Ovary (tissue), 10 donors: ENCODE measurements at places on chromosomes 1 and 21. TPM values are rescaled to one million over a fixed set of nuclear protein-coding genes. Genes with fewer than 3 reads are reported as not detected.

GRCh38 chr1:81345110-81345509, 455.6 kb upstream of the ADGRL2 start:
- no peaks in the 10 kb centered on the region for H3K4me1 ChIP-seq
- H3K27me3 ChIP-seq: no peaks in the 10 kb centered on the region
- no peak for DNase-seq

GRCh38 chr1:207140536-207140935, 36.5 kb downstream of the C4BPA start:
- no peaks in the 10 kb centered on the region for H3K27me3 ChIP-seq
- no peaks in the 10 kb centered on the region for H3K4me1 ChIP-seq
- no peak overlapping the region for H3K4me3 ChIP-seq
- no peak for DNase-seq

- peaks cover 7% of the 10 kb centered on the region for H3K4me1 ChIP-seq
- no peak overlapping the region for H3K27ac ChIP-seq
- no peaks in the 10 kb centered on the region for H3K36me3 ChIP-seq
- no peak overlapping the region for H3K4me3 ChIP-seq
- H3K27me3 ChIP-seq: no peaks in the 10 kb centered on the region
- no peak for DNase-seq
Measured at GRCh38 chr1:9389968-9390367, 97.3 kb downstream of the SPSB1 start.

GRCh38 chr21:35617491-35617890, 442.8 kb downstream of the SETD4 start:
- DNase-seq: no peak
- no peak overlapping the region for H3K27ac ChIP-seq
- H3K4me3 ChIP-seq: no peak overlapping the region
- H3K36me3 ChIP-seq: no peaks in the 10 kb centered on the region

GRCh38 chr1:85124091-85124490, 75.8 kb upstream of the MCOLN3 start:
- DNase-seq: no peak
- H3K36me3 ChIP-seq: no peaks in the 10 kb centered on the region
- H3K4me1 ChIP-seq: no peaks in the 10 kb centered on the region
- no peak overlapping the region for H3K27ac ChIP-seq

DNA sequence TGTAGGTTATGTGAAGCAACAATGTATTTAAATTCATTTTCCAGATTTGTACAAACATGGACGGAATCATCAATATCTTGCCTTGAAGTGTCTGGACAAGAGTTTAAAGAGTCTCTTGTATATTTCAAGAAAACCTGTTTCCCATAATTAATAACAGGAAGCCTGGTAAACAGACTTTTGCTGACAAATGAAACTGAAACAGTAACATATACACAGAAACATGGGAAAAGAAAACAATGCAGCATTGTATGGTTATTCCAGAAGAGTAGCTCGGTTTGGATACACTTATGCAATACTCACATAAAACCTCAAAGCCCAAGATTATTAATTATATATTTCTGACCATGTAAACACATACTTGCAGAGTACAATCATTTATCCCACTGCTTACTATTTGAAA, 265.5 kb downstream of the PTPRC start:
- no peaks in the 10 kb centered on the region for H3K27me3 ChIP-seq
- H3K4me3 ChIP-seq: no peak overlapping the region
- no peaks in the 10 kb centered on the region for H3K4me1 ChIP-seq
- no peak for DNase-seq
- H3K36me3 ChIP-seq: no peaks in the 10 kb centered on the region
- no peak overlapping the region for H3K27ac ChIP-seq

- H3K4me3 ChIP-seq: no peak overlapping the region
- no peak overlapping the region for H3K27ac ChIP-seq
- DNase-seq: no peak
- H3K4me1 ChIP-seq: no peaks in the 10 kb centered on the region
- H3K27me3 ChIP-seq: no peaks in the 10 kb centered on the region
Measured at GRCh38 chr21:42374457-42374856, 8.1 kb upstream of the TFF1 start.

GRCh38 chr1:21937372-21938121, 437 bp upstream of the HSPG2 start:
- peak overlapping the region; percentile 42 for H3K4me3 ChIP-seq
- DNase-seq: peak; percentile 86
- H3K36me3 ChIP-seq: no peaks in the 10 kb centered on the region

GRCh38 chr1:119720866-119721440, 9.2 kb downstream of the PHGDH start:
- no peak overlapping the region for H3K4me3 ChIP-seq
- no peak overlapping the region for H3K27ac ChIP-seq
- H3K36me3 ChIP-seq: no peaks in the 10 kb centered on the region
- no peak for DNase-seq

GRCh38 chr1:76379506-76379905, 305.0 kb downstream of the ST6GALNAC3 start:
- H3K27ac ChIP-seq: no peak overlapping the region
- DNase-seq: no peak
- H3K4me3 ChIP-seq: no peak overlapping the region
- H3K4me1 ChIP-seq: no peaks in the 10 kb centered on the region
- H3K36me3 ChIP-seq: no peaks in the 10 kb centered on the region

- no peaks in the 10 kb centered on the region for H3K36me3 ChIP-seq
- no peaks in the 10 kb centered on the region for H3K27me3 ChIP-seq
- no peak overlapping the region for H3K4me3 ChIP-seq
- no peak overlapping the region for H3K27ac ChIP-seq
- DNase-seq: no peak
Measured at GRCh38 chr1:228445843-228446650, 29.4 kb upstream of the TRIM17 start.

DNA sequence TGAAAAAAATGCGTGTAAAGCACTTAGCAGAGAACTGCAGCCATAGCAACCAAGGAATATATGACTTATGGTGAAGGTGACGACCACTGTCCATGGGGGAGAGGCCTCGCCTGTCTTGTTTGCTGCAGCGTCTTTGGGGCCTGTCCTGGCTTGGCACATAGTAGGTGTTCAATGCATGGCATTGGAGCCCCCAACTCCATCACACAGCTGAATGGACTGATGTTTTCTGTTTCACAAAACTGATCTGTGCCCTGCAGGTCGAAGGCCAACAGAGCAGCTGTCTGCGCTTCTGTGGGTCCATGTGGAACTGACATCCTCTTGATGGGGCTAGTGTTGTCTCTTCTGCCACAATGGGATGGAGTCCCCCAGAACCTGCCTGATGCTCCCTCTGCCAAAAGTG, 296.0 kb downstream of the PTPRU start:
- no peak for DNase-seq
- no peak overlapping the region for H3K27ac ChIP-seq
- no peak overlapping the region for H3K4me3 ChIP-seq
- H3K4me1 ChIP-seq: no peaks in the 10 kb centered on the region

AHCTF1 gene
- polyA plus RNA-seq: 20.4 TPM

AGO1 gene
- polyA plus RNA-seq: 16.3 TPM

SERPINC1 gene
- 0.37 TPM for polyA plus RNA-seq

TMPRSS2 gene
- 0.01 TPM for polyA plus RNA-seq

GLIS1 gene
- polyA plus RNA-seq: not detected

MUL1 gene
- polyA plus RNA-seq: 16.7 TPM
